ENCODE measurements at places on chromosomes 7 and 10.

DNA sequence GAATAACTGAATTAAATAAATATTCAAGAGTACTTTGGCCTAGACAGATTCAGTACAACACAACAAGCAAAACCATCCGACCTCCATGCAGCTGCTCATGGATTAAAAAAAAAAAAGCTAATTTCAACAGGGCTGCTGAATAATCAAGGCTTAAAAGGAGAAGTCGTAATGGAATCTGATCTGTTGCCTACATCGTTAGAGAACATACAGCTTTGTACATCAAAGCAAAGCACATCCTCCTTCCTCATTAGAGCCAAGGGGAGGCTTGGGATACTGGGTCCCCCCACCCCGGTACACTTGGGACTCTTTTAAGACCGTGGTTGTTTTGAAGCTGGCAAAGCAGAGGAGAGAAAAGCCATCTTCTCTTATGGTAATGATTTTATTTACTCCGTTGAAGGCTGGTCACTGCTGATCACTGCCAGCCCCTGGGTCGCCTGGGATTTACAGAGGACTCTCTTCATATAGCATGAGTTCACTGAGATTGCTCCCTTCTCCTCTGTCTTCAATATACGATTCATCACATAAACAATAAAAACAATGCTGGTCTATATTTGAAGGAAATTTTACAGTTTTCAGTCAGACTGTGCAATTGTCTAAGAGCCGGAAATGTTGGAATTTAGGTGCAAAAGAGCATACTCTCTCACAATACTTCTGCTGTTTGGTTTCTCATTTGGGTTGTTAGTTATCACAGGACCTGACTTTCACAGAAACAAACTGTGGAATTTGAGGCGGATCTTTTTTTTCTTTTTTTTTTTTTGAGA, 148.8 kb downstream of the FAM107B start:
- DNase-seq: no peak

- no peak for DNase-seq
These were observed 192.3 kb downstream of the COBL start for GRCh38 chr7:51124321-51124720.

- DNase-seq: no peak
These were observed 57.1 kb downstream of the AMPH start for GRCh38 chr7:38574086-38574485.

- DNase-seq: no peak
These were observed 38.0 kb downstream of the KCNMA1 start for GRCh38 chr10:77599651-77600050.

- no peak for DNase-seq
These were observed 152.4 kb downstream of the ACTR3B start for GRCh38 chr7:152911922-152912321.

Measured in HCT116 (cell line).